ENCODE measurements at places on chromosomes 2 and 18.

DNA sequence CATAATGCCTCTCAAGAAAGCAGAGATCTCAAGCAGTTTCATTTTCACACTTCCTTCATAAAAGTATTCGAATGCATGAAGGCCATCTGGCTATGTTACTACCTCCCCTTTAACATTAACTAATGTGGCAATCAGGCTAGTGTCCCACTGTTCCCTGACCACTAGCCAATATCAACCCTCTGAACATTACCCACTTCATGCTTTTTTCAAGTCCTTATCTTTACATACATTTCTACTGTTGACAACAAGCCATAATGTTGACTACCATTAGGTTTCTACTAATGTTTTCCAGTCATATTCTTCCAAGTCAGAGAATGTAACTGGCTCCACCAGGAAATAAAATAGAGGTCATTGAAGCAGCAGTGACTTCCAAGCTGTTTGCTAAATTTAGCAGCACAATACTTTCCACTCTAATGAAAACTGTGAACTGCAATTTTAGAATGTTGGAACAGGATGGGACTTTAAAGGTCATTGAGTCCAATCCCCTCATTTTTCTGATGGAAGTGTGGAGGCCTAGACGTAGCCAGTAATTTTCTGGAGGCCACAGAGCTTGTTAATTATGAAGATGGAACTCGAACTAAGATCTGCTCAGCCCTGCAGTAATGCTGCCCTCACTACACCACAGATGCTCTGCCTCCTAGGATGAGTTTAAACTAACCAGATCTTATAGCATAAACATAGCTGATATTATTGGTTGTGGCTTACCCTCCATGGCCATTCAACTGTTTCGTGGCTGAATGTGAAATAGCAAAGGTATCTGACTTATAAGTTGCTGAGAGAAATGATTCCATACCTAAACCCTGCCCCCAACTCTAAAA lies 630 bp upstream of the PPP1R1C start:
- DNase-seq, result no peak

DNA sequence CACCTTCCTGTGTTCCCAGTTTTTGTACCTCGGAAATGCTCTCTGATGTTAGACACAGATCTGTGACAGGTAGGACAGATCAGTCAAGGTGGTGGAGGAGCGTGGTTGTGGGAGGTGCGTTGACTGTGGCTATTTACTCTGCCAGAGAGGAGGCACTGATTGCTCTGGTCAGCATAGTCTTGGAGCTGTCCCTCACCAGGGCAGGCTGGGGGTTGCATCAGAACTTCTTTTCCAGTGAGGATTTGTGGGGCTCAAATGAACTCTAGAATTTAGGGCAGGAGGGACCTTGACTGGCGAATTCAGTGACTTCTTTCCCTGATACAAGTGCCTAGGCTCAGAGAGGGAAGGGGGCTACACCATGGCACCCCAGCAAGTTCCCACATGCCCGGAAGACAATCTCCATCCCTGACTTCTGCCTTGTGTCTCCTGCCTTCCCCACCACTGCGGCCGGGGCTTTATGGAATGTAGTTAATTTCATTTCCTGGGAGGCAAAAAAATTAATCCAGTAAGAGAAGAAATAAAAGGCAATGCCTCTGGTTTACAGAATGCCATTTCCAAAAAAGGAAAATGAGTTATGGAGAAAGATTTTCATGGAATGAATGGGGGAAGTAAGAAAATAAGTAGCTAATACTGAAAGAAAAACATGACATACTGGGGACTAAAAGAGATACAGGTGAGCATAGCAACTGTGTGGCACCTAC lies 26.1 kb downstream of the NIFK start:
- peak; percentile 32 for DNase-seq

DNA sequence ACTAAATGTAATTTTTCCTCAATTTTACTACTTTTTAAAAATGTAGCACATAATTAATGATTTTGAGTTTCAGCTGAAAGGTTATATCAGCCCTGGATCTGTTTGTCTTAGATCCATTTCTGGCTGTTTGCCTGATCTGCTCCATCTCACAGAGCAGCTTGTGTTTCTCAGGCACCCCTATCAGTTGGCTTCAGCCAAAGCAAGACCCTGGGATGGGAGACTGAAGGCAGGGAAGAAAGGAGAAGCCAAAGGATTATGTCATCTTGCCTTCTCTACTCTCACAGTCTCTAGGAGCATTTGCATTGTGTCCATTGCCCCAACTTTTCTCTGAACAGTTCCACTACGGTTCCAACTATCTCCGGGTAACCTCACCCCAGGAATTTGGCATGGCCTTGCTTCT lies 110.5 kb downstream of the CCDC148 start:
- no peak for DNase-seq

DNA sequence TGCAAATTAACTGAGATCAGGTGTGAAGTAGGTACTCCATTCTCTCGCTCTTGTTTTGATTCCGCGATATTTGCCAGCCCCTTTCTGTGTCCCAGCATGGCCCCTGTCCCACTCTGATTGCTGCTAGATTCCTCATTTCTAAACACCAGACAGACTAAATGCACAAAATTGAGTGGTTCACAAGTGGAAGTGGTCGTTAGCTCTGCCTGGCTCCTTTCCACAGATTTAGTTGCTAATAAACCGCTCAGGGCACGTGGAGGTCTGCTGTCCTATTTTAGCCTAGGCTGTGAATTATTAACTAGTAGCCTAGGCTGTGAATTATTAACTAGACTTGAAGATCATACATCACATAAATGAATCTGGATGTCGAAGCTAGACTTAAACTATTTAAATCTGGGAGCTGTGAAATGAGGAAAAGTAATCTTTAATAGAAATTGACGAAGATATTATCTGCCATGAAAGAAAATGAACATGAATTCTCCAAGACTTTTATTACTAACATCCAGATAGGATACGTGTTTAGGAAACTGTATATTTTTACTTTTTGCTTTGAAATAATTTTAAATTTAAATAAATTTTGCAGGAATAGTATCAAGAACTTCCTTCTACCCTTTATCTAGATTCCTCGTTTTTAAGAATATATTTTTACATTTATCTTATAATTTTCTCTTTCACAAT lies 3.7 kb downstream of the IL1RL2 start:
- DNase-seq, result no peak

- no peak for DNase-seq
Measured at GRCh38 chr18:34444622-34445021, 219.9 kb upstream of the NOL4 start.

DNA sequence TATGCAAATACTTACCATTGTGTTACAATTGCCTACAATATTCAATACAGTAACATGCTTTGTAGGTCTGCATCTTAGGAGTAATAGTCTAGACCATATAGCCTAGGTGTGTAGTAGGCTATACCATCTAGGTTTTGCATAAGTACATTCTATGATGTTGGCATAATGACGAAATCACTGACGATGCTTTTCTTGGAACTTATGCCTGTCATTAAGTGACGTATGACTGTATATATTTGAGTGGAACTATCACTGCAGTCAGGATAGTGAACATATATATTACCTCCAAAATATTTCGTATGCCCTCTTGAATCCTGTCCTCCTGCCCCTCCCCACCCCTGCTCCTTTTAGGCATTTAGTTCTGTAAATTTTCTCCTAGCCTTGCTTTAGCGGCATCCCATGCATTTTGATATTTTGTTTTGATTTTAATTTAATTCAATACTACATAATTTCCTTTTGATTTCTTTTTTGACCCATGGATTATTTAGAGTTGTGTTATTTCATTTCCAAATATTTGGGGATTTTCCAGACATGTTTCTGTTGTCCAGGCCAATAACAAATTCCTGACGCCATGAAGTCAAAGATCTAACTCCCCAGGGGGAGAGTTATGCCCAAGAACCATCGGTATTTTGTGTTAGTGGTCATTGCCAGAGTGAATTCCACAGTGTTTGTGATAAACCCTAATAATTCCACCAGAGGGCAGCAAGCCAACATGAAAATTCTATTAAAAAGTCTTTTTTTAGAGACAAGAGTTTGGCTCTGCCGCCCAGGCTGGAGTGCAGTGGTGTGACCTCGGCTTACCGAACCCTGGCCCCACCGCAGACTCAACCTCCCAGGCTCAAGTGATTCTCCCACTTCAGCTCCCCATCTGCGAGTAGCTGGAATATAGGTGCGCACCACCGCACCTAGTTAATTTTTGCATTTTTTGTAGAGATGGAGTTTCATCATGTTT lies 24.2 kb upstream of the CASP8 start:
- DNase-seq, result peak; percentile 60

GRCh38 chr2:118040891-118041290 lies 27.0 kb upstream of the CCDC93 start:
- DNase-seq, result no peak

GRCh38 chr2:148893906-148894305 lies 18.9 kb downstream of the KIF5C start:
- DNase-seq, result no peak

DNA sequence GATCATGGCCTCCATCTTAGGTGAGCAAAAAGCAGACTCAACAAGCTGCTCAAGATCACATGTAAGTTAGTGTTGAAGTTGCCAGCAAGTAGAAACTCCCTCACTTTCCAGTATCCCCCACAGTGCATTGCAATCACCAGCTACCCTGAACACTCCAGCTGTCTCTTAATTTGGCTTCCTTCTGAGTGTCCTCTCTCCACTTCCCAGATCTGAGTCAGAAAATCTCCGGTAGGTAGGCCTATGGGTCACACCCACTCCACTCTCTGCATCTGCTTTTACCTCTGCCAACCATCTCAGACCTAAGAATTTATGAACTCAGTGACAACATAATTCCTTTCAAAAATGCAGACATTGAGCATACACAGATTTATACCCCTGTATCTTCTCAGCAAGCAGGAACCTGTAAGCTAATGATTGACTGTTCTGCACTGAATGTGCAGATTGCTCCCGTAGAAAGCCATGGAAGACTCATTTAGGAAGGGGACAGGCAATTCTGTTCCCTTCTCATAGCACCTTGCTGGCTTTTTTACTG lies 656.9 kb downstream of the EPHA4 start:
- no peak for DNase-seq

- DNase-seq, result no peak
Measured at GRCh38 chr18:42271647-42272414, 316.8 kb downstream of the PIK3C3 start.

DNA sequence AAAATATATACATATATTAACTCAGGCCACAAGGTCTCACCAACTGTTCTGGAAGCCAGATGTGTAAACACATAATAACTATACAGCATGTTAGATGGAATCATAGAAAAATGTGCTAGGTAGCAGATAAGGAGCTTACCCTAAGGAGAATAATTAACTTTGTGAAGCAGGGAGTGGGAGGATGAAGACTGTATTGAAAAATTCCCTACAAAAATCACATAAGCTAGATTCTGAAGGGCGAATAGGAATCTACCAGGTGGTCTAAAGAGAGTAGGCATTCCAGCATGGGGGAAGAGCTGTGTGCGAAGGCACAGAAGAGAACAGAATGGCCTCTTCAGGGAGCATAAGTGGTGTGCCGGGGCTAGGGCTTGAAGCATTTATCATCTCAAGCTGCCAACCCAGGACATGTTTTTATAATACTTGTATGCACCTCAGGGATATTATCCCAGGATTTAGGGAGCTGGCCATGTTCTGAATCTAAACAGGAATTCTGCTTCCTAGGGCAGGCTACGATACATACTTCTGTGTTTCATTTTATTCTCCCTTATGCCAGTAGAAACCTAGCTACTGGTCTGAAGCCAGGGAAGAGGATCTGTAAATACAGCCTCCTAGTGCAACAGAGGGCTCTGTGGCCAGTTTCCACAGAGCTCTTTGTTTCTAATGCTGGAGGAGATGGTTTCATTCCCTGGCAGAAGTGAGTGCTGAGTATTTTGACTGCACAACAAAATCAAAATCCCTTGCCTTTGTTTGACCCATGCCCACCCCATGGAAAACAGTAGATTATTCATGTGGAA lies 56.7 kb downstream of the NEMP2 start:
- no peak for DNase-seq

DNA sequence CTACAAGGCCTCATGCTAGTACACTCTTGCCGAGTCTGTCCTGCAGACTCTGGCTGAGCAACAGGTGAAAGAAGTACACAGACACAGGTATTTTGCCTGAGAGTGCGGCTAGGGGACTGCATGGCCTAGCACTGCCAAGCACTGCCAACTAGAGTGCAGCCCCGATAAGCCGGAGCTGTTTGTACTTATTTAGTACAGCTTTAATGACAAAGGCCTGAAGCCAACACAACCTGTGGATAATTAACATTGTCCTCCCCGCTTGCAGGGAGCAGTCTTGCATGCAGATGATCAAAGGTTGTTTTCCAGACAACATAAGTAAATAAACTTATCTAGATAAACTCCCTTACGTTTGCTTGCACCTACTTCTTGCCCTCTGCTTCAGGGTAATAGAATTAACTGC lies 63.7 kb upstream of the MMADHC start:
- DNase-seq, result no peak

Measured in hepatic stellate cell (primary cell).